ENCODE measurements at places on chromosomes 11 and 22.

GRCh38 chr22:47100646-47101200 lies 338.3 kb downstream of the TBC1D22A start:
- no peak for DNase-seq

DNA sequence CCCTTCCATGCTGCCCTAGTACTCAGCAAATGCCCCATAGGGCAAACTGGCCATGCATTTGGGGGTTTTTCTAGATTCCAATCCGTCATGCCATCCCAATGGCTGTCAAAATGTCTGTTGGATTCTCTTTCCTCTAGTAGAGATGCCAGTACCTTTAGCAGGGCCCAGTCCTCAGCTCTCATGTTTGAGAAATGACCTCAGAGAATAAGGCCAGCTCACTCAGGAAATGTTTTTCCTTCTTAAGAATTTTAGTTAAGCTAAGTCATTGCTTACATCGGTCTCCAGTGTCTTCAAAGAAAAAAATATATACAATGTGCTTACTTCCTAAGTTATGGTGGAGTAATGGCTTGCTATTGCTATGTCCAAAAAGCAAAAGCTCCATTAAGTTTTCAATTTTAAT lies 14.1 kb upstream of the ALKBH3 start:
- no peak for DNase-seq

GRCh38 chr22:19832476-19833108 lies 22.1 kb downstream of the GNB1L start:
- no peak for DNase-seq

DNA sequence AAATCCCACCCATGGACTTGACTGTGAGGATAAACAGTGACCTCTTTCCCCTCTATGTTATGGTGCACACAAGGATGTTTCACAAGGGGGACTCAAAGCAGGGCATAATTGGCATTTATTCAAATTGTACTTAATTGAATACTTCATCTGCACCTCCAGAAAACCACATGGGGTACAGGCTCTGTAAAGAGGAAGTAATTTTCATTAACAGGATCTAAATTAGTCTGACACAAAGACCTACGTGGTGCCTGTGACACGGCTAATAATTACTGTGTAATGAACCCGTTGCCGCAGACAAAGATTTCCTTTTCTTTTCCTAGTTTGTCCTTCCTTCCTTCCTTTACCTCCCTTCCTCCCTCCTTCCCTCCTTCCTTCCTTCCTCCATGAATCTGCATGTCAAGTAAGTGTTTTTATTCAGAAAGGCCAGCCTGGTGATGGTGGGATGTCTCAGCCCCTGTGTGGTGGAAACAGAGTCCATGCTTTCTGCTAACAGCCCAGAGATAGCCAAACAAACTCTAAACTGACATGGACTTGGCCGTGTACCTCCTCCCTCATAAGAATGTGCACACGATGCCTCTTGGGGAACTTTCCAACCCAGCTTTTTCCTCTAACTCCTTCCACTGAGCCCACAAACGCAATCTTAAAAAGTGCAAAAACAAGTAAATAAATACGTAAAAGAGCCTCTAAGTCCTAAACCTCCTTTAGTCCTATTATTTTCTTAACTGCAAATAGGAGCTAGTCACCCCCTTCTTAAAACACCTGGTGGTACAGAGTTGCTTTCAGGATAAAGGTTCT lies 118.8 kb downstream of the INSC start:
- no peak for DNase-seq

- DNase-seq, result no peak
Measured at GRCh38 chr11:128506999-128507611, 80.3 kb downstream of the ETS1 start.

- no peak for DNase-seq
Measured at GRCh38 chr11:124832571-124832970, 32.4 kb upstream of the MSANTD2 start.

Measured in activated naive CD8-positive, alpha-beta T cell treated with anti-CD3 and anti-CD28 coated beads, Interleukin-2, amount 50 U/mL, for 16 hours (primary cell).